Epithelial cell of prostate (primary cell): ENCODE measurements at places on chromosomes 7 and 10.

GRCh38 chr7:114832906-114833595 lies 88.8 kb upstream of the MDFIC start:
- DNase-seq = no peak

DNA sequence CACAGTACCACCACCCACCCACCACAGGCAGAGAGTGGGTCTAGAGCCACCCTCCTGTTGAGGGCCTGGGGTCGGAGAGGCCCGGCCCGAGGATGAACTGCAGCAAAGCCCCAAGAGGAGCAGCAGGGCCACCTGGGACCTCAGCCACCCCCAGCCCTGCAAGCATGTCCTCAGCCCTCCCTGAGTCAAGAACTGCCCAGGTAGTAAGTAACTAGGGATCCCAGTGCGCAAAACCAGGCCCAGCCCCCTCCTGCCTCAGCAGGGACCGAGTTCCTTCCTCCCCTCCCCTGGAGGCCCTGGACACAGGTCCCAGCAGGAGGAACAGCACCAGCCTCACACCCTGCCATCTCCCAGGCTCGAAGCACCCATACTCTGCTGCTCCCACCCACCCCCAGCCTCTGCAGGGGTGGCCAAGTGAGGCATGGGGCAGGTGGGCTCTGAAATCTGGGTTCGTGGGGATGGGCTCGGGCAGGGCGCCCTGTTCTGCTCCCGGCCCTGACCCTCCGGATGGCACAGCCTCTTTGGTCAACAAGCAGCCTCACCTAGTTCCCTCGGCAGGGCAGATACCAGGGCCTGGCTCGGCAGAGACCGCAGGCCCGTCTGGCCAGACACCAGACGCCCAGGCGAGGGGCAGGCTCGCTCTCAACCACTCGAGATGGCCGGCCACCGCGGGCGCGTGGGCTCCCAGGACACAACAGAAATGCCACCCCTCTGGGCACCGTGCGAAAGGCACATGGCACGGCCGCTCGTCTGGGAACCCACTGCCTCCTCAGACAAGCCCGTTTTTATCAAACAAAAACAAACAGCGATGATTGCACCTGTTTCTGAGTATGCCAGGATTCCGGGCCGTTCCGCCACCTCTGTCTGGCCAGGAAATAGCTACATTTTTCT lies 15.2 kb downstream of the PDGFA start:
- DNase-seq = no peak

DNA sequence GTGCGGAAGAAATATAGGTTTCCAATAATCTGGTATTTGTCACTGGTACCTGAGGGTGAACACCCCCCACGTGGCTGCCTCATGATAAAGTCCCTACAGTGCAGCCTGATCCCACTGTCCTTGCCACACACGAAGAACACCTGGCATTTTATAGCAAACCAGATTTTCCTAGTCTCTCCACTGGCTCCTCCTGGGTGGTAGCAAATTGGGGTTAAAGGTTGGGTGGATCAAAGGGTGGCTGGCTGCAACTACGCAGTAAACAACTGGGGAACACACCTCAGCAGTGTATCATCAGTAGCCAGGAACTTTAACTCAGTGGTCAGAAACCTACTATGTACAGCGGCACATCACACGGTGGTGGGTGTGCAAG lies 10.3 kb downstream of the SEPHS1 start:
- no peak for DNase-seq

DNA sequence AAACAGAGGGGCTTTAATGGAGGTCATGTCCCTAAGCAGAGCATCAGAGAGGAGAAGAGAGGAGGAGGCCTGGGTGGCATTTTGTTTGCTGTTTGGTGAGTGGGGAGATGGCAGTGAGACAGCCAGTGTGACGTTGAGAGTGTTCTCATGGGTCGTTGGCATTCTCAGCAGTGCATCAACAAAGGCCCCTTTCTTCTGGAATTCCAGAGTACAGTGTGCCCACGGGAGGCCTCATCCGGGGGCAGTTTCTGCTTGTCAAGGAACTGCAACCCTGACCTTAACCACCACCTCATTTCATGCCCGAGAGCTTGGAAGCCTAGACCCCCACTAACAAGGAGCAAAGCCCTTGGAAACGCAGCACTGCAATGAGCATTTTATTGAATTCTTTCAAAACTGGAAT lies 92.9 kb downstream of the CELF2 start:
- no peak for DNase-seq

GRCh38 chr10:118800920-118801319 lies 46.1 kb upstream of the CACUL1 start:
- DNase-seq = no peak

DNA sequence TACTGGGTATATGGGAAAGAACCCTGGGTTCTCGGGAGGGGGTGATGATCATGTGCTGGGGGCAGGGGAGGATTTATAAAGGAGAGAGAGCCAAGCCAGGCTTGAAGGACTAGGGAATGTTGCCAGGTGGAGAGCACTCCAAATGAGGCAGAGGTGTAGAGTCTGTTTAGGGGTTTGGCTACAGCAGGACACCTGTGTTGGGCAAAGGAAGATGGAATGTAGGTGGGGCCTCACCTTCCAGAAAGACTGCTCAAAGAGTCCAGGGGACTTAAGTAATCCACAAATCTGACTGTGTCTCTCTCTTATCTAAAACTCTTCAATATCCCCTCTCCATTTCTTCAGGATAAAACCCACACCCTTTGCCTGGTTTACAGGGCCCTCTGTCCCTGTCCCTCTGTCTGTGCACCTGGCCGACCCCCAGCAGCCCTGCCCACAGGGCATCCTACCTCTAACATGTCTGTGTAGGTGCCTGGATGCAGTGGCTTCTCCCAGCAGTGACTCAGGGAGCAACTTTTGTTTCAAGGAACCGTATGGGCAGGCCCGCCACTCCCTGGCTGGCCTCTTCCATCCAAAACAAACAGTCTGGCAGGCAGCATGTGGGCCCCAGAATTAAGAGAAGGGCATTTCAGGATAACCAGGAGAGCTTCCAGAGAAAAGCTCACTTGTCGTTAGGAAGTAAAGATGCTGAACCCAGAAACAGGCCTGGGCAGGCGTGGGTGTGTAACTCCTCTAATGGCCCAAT lies 10.6 kb upstream of the PLEKHA1 start:
- no peak for DNase-seq

DNA sequence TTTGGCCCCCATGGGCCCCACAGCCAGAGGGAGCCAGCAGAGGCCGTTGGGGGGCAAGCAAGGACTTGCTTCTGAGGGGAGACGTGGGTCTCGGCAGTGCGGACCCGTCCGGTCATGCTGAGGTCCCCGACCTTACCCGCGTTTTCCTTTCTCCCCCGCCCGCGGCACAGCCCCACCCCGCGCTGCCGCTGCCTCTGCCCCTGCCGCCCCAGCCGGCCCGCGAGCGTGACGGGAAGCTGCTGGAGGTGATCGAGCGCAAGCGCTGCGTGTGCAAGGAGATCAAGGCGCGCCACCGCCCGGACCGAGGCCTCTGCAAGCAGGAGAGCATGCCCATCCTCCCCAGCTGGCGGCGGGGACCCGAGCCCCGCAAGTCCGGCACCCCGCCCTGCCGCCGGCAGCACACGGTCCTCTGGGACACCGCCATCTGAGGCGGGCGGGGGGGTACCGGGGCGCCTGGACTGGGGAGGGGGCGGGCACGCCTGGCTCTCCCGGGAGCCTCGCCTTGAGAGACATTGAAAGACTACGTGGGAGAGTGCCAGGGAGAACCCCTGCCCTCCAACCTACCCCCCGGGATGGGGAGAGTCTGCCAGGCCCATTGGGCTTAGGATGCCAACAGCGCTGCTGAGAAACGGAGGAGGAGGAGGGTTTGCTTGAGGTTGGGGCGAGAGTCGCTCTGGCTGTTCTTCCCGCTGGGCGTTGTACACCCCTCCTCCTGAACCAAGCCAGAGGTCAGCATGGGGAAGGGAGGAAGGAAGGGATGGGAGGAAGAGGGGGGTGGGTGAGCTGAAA lies 9.9 kb downstream of the NYAP1 start:
- DNase-seq = no peak

- no peak for DNase-seq
Measured at GRCh38 chr7:22563621-22564241, 63.7 kb upstream of the STEAP1B start.

- DNase-seq = peak; percentile 58
Measured at GRCh38 chr10:58641095-58641531, 128.4 kb downstream of the BICC1 start.

- no peak for DNase-seq
Measured at GRCh38 chr10:98309366-98310355, 41.7 kb upstream of the LOXL4 start.

DNA sequence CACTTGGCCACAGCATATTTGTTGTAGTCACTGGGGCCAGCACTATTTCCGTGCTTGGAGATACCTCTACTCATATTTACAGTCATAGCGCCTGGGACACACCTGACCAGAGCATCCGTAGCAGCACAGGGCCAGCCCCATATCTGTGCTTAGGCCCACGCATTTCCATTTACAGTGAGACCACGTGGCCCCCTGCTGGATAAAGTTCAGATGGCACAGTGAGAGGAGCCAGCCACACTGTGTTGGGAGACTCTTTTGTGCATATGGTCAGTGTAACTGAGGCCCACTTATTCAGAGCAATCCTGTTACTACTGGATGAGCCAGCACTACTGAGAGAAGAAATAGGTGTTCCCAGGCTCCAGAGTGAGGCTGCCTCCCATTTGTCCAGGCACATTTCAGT lies 455.3 kb downstream of the REEP3 start:
- DNase-seq = no peak

GRCh38 chr10:20817646-20818045 lies 79.5 kb downstream of the NEBL start:
- no peak for DNase-seq

GRCh38 chr10:103155471-103156085 lies 37.5 kb downstream of the NT5C2 start:
- no peak for DNase-seq

- no peak for DNase-seq
Measured at GRCh38 chr7:105353752-105354328, 34.9 kb downstream of the SRPK2 start.
